Anterior cingulate cortex (tissue), 58 donors: ENCODE measurements at places on chromosomes 16 and 17.

- DNase-seq, result no peak
Measured at GRCh38 chr17:10646392-10646990, 10.6 kb downstream of the MYH3 start.

- DNase-seq, result no peak
Measured at GRCh38 chr16:56262551-56263245, 71.4 kb downstream of the GNAO1 start.

DNA sequence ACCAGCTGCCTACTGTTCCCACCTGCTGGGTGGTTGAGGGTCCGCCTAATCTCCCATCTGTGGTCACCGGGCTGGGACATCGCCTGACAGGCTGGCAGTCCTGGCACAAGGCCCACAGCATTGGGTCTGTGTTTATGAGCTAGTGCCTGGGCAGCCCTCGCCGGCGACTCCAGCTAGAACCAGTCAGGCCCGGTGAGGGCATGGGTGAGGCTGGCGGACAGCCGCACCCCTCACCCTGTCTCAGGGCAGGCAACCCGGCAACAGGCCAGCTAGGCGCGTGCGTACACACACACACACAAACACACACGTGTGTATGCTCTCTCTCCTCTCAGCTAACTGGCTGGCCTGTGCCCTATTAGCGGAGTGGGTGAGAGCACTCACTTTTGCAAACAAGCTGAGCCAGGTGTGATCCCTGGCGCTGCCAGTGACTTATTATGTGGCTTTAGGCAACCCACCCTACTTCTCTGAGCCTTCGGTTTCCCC lies 10.4 kb downstream of the HSD11B2 start:
- peak; percentile 64 for DNase-seq

GRCh38 chr17:77694391-77695363 lies 263.8 kb upstream of the TNRC6C start:
- DNase-seq, result no peak

GRCh38 chr17:82399601-82400101 lies 18.5 kb upstream of the HEXD start:
- DNase-seq, result no peak

DNA sequence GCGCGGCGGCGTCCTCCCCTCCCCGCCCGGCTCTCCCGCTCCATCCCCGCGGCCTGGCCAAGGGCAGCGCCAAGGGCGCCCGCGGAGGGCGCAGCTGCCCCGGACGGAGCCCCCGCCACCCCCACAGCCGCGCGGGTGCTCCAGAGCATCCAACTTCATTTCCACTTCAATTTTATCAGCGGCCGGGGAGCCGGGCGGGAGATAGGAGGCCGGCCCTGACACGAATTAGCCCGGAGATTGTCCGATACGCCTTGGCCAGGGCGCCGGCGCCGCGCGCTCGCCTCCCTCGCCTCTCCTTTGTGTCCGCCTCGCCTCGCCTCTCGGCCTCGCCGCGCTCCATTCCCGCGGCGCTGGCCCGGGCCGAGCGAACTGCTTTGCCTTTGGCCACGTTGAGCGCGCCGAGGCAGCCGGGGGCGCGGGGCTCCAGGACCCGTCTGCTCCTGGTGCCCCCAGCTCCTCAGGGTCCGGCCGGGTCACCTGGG lies 129.1 kb upstream of the LHX1 start:
- DNase-seq, result no peak

DNA sequence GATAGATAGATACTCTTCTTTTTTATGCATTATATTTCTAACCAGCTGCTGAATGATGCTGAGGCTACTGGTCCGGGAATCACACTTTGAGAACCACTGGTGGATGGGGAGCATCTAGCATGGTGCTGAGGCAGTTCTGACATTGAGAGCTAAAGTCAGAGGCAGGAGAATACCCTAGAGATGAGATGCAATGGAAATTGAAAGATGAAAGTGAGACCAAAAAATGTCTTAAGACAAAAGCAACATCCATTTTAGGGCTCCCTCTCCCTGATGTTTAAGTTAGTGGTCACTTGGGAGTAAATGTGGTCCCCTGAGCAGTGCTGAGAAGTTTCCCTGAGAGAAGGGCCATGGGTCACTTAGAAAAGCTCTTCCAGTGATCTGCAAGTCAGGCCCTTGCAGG lies 6.8 kb downstream of the PCTP start:
- DNase-seq, result no peak

- DNase-seq, result no peak
Measured at GRCh38 chr17:45060382-45060796, 728 bp upstream of the NMT1 start.

DNA sequence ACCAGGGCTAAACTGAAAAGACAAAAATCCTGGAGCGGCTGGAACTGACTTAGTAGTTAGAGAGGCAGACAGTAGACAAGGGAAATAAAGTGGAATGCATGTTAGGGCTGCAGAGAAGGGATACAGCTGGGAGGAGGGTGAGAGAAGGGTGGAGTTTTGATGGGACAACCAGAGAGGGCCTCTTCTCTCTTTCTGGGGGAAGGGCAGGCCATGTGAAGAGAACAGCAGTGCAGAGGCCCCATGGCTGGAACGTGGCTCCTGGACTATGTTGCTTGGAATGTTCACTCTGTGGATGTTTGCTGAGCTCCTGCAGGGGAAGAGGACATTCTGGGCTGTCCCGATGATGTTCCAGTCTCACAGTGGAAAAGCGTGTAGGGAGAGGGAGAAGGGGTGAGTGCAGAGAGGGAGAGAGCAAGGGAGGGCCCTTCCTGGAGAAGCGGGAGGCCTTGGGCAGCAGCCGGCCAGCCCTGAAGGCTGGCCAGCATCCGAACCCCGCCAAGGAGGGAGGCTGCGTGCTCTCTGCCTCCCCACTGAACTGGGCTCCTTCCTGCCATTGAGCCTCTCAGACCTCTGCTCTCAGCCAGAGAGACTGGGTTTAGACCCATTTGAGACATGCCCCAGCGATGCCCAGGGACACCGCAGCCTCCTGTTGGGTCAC lies 33.1 kb upstream of the GSE1 start:
- DNase-seq, result no peak

GRCh38 chr16:89828199-89828869 lies at the start of gene SPIRE2:
Gene SPIRE2 (plus strand): TSS chr16:89828475. CDS start chr16:89828551, 76 bp downstream.
- DNase-seq, result peak; percentile 31

DNA sequence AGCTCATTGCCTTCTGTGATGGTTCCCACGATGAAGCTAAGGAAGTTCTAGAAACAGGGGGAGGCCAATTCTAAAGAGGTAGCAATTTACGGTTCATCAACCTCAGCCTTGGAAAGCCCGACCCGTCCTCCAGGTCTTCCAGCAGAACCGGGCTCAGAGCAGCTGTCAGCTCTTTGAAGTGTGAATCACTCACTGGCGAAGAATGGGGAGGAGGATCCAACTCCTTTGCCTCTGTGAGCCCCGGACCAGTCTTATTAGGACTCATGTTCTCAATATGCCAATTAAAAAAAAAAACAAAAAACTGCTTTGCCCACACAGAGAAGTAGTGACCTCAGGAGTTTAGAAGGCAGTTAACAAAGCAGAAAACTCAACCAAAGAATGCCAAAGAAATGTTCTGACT lies 31.4 kb downstream of the STX8 start:
- no peak for DNase-seq

GRCh38 chr16:87627542-87628245 lies 25.4 kb downstream of the JPH3 start:
- DNase-seq, result no peak

- DNase-seq, result no peak
Measured at GRCh38 chr16:64543441-64543840, 578.4 kb downstream of the CDH11 start.

GRCh38 chr17:62321451-62321850 lies 58.9 kb upstream of the EFCAB3 start:
- DNase-seq, result no peak

GRCh38 chr16:14309906-14310305 lies 238.8 kb downstream of the MRTFB start:
- no peak for DNase-seq

DNA sequence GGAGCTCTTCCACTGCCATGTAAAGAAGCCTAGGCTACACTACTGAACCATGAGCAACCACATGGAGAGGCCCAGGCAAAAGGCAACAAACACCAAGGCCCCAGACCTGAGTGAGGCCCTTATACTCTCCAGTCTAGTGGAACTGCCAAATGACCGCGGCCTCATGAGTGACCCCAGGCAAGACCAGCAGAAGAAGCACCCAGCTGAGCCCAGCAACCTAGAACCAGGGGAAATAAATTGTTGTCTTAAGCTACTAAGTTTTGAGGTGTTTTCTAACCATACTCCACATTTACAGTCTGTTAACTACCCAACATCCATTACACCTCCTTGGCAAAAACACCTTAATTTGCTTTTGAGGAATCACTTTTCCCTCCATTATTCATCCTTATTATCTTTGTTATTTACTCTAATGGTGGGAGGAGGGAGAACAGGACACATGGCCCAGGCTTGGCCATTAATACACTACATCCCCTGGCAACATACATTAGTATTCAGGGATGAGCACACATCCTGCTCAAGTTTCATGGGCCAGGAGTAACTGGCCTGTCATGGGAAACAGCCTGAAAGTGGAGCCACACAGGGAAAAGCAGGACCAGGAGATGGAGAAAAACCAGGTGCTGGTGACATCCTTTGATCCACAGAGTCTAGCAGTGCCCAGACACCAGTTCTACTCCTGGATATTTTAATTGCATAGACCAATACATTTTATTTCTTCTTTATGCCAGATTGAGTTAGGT lies 26.2 kb downstream of the SLC39A11 start:
- DNase-seq, result no peak

- DNase-seq, result no peak
Measured at GRCh38 chr16:85505794-85506634, 107.1 kb upstream of the GSE1 start.

GRCh38 chr16:23391381-23392222 lies 61.4 kb downstream of the COG7 start:
- no peak for DNase-seq

DNA sequence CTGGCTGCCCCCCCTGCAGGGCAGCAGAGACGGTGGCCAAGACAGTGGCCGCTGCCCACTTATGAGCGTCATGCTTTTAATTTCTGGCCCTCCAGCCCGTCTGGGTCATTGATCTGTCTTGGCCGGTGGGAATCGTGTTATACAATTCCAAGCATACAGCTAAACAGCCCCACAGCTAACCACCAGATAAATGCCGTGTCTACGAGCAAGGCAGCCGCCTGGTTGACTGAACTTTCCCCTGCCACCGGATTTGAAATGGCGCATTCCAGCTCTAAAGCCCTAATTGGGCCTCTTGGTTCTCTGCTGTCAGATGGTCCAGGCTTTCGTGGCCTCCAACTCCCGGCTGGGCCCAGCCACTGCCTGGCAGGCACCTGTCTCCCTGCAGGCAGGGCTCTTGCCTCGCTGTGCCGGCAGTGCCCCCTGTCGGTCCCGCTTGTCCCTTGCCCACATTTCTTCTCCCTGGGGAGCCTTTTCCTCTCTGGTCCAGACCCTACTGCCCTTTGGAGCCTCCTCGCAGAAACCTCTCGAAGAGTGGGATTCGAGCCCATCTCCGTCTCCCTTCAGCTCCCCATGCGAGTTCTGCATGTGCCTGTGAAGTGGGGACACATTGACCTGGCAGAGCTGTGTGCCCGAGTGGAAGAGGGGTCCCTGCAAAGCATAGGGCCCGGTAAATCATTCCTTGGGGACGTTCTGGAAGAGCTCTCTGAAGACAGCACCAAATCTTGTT lies 1.8 kb upstream of the RBFOX3 start:
- no peak for DNase-seq

GRCh38 chr17:29039764-29040598 lies 3.0 kb upstream of the PIPOX start:
- DNase-seq, result peak; percentile 30

DNA sequence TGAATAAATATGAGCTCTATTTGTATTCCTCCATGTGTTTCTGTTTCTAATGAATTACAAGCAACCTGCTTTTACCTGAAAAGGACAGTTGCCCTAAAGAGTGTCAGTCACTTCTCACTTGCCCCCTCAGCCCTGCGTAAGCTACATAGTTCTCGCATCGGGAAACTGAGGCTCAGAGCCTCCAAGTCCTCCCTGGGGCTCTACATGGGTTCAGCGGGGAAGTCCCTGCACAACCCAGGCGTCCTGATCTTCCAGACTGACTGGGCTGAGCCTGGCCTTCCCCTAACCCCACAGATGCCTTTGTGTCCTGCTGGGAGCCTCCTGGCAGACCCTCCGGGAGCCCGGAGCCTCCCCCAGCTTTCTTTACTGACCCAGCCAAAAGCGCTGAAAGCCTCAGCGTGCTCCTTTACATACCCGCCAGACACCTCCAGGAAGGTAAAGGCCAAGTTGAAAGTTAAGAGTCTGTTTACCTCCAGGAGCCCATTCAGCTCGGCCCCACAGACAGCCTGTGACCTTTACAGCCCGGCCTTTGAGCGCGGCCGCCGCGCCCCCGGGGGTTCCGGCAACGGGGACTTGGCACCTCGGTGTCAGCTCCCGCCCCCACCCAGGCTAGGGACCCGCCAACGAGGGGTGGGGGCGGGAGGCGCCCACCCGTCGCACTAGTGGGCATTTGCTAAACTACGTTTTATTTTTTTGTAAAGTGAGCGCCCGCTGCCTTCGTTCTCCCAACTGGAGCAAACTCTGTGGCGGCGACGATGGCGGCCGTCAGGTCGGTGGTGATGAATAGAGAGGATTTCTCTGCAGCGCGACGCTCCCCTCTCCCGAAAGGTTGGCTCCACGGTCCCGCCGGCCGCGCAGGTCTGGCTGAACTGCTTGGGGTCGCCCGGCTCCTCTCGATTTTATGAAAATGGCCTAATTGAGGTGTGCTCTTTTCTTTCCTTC lies 4.4 kb upstream of the HOXB13 start:
- DNase-seq, result no peak

DNA sequence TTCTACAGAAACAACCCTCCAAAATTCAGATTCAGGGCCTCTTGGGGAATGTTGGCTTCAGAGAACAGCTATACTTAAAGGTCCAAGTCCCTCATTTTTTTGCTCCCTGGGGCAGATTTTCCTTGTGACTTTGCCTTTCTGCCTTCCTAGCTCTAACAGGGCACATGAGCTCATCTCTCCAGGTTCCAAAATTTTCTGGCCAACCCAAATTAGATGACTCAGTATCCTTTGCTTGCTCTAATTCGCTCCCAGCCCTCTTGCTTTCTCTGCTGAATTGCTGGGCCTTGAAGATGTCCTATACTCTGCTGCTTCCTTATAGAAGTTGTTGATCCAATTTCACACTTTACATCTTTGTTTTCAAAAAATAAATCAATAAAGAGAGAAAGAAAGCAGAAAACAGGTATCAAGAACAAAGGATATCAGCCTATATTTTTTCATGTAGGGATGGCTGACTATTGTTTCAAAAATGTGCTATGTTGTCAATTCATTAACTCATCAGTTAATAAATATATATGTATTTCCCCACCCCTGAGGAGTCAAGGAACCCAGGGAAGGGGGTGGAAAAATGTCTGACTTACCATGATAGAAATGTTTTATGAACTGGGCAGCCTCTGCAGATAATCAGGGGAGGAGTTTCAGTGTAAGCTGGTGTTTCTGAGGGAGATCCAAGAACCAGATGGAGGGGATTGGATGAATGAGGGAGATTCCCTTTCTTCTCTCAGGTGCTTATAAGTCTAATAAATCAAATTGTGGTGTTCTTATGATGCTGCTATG lies 1.0 kb upstream of the KRTAP4-2 start:
- DNase-seq, result no peak

DNA sequence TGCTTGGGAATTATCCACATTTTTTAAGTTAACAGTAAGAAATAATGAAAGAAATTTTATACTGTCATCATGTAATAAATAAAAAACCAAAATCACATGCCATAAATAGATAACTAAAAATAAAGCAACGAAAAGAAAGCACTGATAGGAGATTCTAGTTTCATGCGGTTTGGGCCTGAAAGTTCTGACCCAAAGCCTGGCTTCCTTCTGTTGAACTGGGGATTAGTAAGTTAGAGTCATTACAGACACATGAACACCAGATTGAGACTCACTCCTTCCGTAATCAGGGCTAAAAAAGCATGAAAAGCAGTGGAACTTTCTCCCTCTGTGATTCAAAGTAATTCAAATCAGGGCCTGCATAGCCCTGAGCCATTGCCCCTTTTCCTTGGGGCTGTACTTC lies 13.2 kb upstream of the SLC6A2 start:
- DNase-seq, result no peak
